ENCODE measurements at places on chromosomes 13 and 19.

- no peak for DNase-seq
These were observed 65.5 kb downstream of the RASL11A start for GRCh38 chr13:27336014-27336673.

GRCh38 chr19:49155820-49156346 lies 687 bp upstream of the HRC start:
- DNase-seq = no peak

DNA sequence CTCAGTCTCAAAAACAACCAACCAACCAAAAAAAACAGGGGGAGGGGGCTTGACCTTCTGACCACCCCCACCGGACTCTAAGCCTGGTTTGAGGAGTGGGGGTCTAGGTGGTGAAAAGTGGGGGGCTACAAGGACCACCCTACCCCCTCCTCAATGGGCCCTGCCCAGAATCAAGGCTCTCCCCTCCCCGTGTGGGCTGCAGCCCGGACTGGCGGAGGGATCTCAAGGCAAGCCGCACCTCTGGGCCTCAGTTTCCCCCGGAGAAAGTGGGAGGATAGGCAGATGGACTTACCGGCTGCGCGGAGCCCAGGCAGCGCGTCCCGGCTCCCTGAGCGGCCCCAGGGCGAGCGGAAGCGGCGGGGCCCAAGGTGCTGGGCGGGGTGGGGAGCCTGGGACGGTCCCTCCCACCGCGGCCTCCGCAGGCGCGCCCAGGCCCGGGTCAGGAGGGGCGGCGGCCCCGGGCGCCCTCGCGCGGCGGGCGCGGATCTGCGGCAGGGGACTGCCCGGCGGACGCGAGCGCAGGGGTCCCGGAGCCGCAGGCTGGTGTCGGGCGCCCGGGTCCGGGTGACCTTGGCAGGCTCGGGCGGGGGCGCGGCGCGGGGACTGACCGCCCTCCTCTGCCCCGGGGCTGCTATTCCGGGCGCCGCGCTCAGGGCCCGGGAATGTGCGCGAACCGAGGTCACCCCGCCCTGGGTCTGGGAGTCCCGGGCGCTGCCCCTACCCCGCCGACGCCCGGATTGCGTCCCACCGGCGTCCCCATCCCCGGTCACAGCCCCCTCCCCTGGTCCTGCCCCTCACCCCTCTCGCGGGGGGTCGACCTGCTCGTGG lies at the start of gene ADAMTSL5:
TSS of gene ADAMTSL5 (minus strand) at position 349 of the 828 bp plus-strand sequence. CDS start 2,076 bp downstream, outside the sequence.
- DNase-seq = no peak

- no peak for DNase-seq
These were observed 289.0 kb downstream of the DACH1 start for GRCh38 chr13:71578048-71578447.

- DNase-seq = peak; percentile 51
These were observed 41.9 kb downstream of the ADPRHL1 start for GRCh38 chr13:113411216-113412023.

- no peak for DNase-seq
These were observed 448.9 kb downstream of the DCT start for GRCh38 chr13:94030415-94031119.

DNA sequence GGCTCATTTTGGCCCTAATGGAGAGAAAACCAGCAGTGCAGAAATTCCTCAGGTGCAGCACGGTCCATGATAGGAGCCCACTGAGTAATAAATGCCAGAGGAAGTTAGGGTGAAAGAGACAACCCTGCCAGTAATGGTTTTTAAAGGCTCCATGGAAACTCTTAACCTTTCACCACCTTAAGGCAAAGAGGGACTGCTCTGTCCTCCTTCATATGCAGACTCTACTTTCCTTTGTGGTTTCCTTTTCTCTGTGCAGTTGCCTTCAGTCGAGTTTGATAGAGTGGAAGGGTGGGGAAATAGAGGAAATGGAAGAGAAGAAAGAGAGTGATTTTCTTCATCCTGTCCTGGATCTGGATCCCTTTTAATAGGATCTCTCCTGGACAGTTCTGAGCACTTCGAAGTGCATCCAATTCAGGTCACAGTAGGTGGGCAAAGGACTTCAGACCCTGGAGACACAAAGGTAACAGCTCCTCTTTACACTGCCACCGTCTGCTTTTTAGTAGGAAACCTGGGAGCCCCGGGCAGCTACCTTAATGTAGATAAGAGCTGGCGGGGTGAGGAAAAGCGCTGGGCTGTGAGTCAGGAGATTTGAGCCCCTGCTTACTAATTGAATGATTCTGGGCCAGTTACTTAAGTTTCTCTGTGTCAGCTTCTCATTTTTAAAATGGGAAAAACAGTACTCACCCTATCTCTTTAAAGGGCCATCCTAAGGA lies 294.8 kb downstream of the KCNRG start:
- DNase-seq = no peak

- DNase-seq = no peak
These were observed 201.9 kb upstream of the SOX1 start for GRCh38 chr13:111865046-111865445.

- no peak for DNase-seq
These were observed 11.3 kb upstream of the CACNG8 start for GRCh38 chr19:53951436-53951835.

DNA sequence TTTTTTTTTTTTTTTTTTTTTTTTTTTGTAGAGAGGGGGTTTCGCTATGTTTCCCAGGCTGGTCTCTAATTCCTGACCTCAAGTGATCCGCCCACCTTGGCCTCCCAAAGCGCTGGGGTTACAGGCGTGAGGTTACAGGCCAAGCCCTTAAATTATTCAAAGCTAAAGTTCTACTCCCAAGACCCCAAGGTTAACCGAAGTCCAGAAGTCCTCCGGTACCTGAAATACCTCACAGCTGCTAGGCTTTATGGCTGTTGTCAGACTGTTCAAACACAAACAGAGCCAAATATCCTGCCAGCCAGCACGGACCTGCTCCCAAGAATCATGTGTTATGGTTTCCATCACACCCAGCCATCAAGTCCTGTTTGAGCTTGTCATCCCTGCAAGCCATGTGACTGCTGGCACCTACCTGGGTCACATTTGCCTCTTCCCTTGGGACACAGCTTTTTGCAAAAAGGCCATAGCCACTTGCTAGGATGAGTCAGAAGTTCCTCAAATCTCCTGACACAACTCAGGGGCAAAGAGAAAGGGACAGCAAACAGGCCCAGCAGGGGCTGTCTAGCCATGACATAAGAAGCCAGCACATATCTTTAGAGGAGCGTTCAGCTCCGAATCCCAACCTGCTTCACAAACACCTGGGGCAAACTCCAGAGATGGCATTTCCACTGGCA lies 129.9 kb downstream of the FOXO1 start:
- peak; percentile 81 for DNase-seq
